ENCODE measurements at places on chromosomes 5 and 9. TPM values are rescaled to one million over a fixed set of nuclear protein-coding genes. Genes with fewer than 3 reads are reported as not detected.

DNA sequence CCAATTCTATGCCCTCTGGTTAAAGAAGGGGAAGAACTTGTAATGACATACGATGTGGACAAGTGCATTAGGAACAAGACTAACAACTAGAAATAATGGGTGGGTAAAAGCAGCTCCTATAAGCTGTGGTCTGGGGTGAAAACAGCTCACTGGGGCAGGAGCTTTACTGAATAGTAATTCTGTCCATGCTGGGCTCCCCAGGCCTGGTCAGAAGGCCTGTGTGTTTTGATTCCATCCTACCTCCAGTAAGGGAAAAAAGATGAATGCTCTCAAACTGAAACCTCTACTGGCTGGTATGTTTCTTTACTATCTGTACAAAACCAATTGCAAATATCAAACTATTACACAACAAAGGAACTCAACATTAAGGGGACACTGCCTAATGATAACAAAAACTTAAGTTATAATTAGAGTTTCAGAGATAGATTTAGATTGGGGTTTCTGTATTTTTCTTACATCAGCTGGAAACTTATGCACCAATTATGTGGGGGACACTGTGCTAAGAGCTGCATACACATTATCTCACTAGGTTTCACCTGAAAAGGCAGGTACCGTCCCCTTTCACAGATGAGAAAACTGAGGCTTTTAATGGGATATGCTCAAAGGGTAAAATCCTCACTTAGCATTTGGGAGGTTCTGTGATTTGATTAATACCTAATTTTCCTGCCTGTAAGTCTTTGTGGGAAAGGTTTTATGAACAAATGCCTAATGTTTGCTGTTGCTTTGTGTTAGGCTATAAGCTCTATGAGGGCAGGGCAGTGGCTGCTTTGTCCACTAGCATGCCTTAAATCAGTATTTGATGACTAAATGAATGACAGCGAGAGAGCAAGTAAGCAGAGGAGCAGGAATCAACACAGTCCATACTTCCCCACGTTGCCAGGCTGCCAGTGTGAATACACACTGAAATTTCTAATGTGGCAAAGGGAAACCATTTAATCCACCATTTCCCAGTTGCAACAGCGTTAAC, 53.6 kb downstream of the ELL2 start:
- no peak for DNase-seq

DNA sequence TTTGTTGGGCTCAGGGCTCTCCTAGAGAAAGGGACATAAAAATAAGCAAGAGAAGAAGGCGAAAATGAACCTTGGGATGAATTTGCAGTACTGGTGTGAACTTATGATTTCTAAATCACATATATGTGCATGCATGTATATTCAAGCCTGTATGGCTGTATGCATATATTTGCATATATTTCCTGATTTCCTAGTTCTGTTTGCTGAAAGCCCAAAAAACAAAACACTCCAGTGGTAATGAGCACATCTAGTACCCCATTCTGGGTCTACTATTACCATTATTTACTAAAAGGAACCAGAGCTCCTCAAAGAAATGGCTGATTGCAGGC, 7.3 kb downstream of the ZFP62 start:
- DNase-seq = no peak

DNA sequence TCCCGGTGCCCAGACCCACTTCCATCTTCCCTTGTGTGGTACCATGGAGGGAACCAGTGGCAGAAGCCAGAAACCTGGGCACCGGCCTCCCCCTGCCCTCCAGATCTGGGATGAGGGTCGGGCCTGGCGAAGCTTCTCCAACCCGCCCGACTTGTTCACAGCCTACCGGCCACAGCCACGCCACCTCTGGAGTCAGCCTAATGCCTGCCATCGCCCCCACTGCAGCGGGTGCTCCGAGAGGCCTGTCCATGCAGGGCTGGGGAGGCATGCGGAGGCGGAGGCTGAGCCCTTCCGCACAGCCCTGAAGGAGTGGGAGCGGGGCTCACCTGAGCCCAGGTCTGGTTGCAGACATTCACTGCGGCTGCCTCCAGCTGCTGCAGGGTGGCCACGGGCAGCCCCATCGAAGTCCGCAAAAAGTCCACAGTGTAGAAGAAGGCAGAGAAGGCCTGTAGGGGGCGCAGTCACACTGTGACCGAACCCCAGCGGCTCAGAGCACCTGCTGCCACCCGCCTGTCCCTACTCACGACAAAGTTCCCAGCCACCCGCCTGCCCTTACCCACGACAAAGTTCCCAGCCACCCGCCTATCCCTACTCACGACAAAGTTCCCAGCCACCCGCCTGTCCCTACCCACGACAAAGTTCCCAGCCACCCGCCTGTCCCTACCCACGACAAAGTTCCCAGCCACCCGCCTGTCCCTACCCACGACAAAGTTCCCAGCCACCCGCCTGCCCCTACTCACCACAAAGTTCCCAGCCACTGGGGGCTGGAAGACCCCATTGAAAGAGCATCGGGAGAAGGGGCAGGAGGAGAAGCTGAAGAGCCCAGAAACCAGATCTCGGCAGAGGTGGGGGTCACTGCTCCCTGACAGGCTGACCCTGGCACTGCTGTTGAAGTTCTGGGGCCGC, 3.8 kb upstream of the NPDC1 start:
- DNase-seq = no peak

DNA sequence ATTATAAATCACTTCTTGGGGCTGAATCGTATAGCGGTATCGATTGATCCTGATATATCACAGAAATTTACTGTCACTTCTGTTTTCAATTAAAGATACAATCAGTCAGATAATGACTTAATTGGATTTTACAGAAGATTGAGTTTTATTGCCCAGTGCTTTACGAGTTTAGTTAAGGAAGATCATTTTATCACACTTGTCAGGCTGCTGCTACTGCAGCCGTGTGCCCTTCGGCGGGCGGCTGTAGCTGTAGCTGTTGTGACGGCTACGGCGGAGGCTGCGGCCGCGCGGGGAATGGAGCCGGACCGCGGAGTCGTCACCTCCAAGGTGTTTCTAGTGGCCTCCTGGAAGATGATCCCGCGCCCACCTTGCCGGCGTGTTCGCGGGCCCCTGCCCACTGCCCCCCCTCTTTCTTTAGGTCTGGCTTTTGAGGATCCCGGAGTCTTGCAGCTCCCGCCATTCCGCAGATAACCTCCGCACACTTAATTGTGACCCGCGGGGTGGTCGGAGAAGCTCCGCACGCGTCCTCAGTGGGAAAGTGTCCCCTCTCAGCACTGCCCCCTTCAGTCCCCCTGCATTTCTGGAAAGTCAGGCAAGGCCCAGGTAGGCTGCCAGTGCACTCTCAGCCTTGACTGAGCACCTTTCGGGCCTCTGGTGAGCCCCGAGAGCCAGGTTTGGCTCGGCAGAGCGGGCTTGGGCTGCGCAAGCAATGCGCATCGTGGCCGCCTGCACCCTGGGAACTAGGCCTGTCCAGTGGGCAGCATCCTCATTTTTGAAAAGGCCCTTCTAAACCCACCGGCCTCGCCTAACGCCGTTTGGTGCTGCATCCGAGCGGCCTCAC, 6.9 kb upstream of the DMRT3 start:
- DNase-seq = no peak

GRCh38 chr5:8686707-8687106, 817.8 kb downstream of the MTRR start:
- no peak for DNase-seq

DNA sequence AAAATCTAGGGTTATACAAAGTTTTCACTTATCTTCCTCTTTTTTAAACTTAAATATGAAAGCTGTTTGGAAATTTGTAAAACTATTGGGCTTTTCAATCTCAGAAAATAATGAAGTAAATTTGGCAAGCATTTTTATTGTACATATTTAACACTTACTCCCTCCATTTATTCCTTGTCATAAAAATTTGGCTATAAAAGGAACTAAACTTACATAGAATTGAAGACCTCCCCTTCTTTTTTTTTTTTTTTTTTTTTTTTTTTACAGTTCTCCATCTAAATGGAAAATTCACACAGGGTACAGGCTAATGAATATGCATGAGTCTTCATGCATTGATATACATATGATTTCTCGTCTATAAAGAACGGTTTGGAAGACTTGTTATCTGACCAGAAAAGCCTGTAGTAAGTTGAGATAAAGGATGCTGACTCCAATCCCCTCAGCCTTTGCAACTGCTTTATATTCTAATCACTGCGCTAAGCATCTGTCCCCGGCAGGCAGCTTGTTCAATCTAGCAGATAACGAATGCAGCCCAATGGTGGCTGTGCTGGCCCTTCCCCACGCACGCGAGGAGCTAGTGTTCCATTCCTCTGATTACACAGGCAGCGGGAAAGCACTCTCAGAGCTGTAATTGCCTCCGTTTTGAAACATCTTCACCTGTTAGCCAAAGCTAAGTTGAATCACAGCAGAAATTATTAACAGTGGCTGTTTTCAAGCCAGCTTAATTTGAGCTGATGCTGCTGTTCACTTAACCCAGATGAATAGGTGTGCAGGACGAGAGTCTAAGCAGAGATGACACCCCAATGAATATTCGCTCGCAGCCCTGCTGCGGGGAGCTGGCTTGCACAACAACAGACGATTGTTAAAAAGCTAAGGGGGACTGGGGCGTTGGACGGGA, 453.8 kb upstream of the ZNF608 start:
- no peak for DNase-seq

DNA sequence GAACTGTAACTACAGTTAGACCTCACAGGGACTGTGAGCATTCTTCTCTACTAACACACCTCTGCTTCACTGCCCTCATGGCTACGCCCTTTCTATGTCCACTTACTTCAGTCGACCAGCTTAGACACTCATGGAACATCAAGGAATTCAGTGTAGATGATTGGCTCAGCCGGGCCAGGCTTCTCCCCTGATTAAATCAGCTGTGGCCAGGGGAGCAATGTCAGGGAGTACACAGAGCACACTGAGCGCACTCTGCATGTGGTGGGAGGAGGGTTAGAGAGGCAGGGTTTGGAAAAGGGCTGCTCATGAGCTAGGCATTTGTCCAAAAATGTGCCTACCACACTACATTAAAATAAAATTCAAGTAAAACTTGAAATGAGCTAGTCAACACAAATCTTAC, 400.5 kb downstream of the ARRDC3 start:
- DNase-seq = no peak

DNA sequence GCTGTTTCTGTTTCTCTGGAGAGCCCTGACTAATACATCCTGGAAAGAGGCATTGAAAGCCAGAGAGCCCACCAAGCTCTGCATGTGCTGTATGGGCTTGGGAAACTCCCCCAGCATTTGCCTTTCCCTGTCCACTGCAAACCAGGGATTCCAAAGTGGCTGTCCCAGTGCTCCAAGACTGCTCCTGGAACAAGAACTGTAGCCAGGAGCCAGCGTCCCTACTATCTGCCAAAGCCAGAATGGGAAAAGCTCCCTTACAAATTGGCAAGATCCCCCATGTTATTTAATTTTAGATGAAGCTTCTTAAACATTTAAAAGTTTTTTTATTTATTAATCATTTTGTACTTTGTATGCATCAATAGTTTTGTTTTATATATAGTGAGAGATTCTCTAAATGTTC, 263.2 kb downstream of the GABRB2 start:
- no peak for DNase-seq

DNA sequence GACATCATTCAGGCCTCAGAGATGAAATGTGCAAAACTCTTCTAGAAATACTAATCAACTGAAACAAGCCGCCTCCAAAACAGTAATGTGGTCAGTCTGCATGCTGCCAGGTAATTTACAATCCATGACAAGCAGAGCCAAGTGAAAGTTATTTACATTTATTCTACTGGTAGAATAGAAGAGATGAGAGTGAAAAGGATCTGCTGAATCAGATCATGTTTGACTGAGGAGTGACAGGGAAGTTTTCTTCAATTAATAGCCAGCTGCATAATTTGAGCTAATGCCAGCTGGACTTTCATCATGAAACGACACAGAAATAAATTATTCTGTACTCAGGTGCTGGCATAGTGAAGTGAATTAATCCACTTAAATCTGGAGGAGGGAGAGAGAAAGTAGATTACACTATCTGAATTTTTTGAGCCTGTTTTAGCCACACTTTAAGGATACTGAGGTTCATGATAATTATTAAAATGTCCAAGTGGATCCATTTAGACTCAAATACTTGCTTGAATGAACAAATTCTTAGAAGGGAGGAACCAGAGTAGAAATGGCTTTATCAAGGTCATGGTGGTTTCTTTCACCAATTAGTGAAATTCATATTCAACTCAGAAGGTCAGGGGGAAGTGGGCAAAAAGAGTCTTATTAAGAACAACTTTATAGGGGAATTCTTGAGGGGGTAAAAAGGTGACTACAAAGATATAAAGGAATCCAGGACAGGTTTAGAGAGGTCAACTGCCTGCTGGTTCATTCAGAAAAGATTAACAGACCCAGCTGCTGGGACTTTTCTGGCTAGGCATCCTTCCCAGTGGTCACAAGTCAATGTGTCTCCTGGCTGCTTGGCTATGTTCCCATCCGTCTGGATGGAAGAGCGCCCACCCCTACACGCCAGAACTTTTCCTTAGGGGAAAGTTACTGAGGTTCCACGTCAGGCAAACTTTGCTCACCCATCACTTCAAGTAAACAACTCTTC, 350.4 kb downstream of the PDE4D start:
- no peak for DNase-seq

DNA sequence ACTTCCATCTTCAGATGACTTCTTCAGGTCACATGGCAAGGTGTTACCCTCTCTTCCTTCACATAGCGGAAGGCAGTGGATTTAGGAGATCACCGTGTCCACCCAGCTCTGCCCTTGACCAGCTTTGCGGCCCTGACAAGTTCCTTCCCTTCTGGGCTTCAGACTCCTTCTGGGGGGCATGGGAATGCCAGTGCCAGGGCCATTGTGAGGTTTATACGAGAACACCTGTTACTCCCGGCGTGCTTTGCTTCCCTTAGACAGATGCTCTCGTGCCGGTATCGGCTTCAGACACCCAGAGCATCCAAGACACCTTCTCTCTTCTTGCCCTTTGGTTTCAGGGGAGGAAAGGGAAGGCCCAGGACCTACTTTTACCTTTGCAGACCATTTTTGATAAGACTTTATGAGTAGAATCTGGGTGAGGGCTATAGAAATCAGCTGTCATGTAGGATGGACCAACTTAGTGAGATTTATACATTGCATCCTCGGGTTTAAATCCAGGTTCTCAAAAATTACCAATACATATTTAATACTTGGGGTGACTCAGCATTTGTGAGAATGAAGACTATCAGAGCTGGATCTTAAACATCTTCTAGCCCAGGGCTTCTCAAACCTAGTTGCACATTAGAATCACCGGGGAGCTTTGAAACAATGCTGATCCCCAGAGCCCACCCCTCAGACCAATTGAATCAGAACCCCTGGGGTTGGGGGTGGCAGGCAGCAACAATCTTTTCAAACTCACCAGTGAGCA, 138.2 kb downstream of the MVB12B start:
- DNase-seq = peak; percentile 57

DNA sequence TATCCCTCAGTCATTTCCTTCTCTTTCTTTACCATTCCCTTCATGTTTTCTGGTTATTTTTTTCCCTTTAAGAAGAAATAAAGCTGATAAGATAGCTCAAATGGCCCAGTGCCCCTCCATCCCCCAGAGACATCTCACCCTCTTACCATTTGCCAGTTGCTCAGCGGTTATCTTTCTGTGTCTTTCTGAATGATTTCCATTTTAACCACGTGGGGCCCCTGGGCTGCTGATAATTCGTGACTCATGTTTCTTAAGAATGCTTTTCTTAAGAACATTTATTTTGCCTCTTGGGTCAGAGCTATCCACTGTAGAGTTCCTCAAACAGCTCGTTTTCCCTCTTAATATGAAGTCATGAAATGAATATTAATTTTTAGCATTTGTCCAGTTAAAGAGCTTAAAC, 147.8 kb downstream of the MAST4 start:
- DNase-seq = no peak

EIF4E1B gene
- not detected for total RNA-seq

FSTL4 gene
- not detected for total RNA-seq
